HS-27A (cell line): ENCODE measurements at places on chromosomes 5 and 9.

GRCh38 chr9:124632077-124632621 lies 125.0 kb upstream of the NR5A1 start:
- no peak for DNase-seq

- no peak for DNase-seq
Observed at GRCh38 chr5:76457674-76458485, 54.8 kb downstream of the IQGAP2 start.

DNA sequence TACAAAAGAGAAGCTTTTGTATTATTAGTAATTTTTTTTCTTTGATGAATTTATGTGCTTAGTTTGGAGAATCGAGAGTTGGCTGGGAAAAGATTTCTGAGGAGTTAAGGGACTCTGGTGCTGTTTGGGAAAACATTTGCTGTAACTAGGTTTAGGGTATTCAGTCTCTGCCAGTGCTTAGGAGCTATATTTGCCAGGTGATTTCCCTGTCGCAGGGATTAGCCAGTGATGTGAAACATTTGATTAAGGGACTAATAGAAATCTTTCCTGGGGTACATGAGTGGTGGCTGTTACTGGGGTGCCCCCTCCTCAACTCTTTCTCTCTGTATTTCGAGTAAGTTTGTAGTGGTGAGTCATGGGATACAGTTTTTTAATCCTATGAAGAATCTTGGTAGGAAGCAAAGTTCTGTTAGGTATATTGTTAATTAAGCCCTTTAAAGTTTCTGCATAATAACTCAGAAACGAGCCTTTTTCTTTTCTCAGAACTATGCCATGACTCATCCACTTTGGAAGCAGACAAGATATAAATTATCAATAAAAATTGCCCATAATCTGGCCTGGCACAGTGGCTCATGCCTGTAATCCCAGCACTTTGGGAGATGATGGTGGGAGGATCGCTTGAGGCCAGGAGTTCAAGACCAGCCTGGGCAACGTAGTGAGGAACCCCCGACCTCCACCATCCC lies 18.6 kb downstream of the RGMB start:
- no peak for DNase-seq

DNA sequence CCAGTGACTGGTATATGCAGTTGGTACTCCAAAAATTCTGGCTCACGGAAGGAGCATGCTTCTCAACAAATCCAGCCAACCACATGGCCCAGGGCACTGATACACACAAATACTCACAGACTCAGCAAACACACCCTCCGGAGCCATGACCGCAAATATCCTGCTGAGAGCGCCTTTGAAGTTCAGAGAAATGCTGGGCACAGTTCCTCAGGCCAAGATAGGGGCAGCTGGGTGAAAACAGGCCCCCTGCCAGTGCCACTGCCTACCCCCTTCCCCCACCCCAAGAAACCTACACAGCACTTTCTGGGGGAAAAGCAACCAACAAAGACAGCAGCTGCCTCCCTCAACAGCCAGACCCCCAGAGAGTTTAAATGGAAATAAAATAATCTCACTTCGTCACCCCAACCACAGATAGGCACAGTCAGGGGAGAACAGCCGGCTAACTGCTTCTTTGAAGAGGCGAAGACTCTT lies 120.0 kb downstream of the C5orf15 start:
- no peak for DNase-seq

- DNase-seq: no peak
Observed at GRCh38 chr5:7869474-7870136, 657 bp downstream of the MTRR start.

DNA sequence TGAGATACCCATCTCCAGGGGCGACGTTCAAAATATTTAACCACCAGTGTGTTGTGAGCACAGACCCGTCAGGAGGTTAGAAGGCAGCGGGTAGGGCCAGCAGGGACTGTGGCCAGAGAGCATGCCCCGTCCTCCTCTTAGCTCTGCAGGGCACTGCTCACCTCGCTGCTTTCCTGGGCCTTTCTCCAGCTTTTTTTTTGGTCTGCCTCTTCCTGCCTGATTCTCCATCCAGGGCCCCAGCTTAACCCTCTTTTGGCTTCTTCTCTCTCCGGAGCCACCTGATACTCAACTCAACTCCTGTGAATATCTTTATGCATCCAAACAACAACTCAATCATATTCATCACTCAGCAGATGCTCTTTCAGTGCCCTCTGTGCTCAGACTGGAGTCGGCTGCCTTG lies 44.0 kb downstream of the TMOD1 start:
- DNase-seq: no peak

GRCh38 chr9:107175041-107175440 lies 108.0 kb upstream of the RAD23B start:
- DNase-seq: no peak

DNA sequence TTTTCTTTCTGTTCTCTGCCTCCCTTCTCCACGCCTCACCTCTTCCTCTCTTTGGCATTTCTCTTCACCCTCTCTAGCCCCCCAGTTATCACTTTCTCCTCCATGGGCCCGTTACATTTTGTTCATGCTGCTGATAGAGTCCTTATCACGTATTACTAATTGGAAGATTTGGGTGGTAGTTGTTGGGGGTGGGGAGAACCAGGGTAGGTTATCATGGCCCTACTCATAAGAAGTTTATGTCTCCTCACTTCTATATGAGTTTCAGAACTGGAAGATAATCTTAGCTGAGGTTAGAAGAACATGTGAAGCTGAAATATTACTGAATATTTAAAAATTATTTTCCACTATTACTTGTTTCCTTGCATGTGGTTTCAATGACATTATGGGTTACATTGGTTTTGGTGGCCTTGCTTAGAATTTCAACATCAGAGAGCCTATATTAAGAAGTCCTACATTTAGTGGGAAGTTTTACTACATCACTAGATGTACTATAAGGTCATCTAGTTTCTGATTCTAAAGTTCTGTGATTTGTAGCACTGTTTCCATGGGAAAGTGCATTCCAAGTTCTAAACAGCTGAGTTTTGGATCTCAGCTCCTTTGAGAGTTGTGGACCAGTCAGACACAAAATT lies 36.8 kb downstream of the PIP5K1B start:
- DNase-seq: no peak

DNA sequence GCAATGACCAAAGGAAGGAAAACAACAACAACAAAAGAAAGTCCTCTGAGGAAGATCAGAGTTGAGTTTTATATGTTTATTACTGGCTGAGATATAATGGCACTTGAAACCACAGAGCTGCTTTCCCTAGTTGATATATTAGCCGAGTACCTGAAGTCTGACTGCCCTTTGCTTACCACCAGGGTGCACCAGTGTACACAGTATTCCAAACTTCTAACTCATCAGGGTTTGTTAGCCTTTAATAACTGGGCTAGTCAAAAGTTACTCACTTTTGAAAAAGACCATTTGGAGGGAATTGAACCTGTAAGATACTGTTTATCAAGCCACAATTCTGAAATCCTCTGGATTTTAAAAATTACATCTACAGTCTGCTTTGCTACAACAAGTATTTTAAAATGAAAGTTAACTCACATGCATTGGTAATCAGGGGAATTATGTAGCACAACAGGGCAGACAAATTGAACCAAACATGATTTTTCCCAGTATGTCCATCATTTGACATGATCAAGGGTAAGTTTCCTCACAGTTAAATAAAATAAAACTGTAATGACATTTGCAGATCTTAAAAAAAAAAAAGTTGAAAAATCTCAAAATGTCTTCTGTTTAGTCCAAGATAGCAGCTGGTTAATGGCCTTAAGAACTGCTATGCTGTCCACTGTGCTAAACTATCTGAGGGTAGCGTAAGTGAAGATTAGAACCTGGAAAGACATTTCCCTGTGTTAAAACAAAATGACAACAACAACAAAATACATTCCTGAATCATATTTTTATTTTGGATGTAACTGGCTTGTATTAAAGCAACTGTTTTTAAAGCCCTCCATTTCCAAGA lies 57.3 kb upstream of the C6 start:
- peak; percentile 34 for DNase-seq
